ENCODE measurements at places on chromosomes 6 and 20.

DNA sequence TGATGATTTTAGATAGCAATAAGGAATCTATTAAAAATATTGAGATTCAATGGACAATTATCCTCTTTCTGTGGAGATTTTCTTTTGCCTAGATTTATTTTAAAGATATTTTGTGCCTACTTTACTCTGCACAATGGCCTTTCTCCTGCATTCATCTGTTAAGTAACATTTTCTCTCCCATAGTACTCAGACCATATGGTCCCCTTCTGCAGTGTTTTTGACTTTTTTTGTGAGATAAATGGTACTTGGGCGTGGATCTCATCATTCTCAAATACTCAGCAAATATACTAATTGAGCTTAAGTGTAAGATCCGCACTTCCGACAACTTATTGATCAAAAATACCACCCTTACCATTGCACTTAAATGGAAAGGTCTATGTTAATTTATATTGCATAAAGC is 55.8 kb downstream of the PHACTR1 start:
- DNase-seq, result no peak

DNA sequence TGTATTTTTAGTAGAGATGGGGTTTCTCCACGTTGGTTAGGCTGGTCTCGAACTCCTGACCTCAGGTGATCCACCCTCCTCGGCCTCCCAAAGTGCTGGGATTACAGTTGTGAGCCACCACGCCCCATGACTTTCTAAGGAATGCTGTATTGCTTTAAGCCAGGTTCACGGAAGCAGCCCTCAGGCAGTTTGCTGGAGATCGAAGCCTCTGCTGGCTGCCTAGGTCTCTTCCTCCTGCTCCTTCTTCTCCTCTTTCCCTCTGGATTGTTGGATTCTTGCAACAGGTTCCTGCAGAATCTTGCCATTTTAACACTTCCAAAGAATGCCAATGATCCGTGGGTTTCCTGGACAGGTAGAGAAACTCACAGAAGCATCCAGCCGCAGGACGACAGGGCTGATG is 29.3 kb upstream of the B4GALT5 start:
- no peak for DNase-seq

DNA sequence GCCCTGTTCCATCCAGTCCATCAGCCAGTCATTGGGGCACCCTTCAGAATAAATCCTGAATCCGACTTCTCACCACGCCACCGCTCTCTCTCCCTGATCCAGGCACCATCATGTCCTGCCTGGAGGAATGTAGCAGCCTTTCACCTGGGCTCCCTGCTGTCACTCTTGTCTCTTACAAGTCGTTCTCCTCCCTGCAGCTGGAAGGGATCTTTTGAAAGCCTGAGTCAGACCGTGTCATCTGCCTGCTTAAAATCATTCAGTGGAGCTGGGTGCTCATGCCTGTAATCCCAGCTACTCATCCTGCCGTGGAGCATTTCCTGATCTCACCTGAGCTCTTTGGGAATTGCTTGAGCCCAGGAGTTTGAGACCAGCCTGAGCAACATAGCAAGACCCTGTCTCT is 19.2 kb upstream of the KCNG1 start:
- no peak for DNase-seq

DNA sequence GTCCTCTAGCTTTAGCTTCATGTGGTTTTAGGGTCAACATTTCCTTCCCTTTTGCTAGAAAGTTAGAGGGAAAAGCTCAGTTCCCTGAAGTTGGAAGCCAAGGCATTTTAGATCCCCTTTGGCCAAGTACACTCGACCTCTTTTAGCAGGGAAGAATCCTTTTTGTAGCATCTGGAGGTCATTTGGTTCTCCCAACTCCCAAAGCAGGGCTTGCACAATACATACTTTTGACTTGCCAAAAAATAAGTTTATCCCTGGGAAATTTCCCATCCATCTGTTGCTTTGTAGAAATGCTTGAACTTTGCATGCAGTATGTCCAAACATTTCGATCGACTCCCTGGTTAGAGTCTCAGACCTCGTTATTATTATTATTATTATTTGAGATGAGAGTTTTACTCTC is 4.6 kb upstream of the EDEM2 start:
- DNase-seq, result no peak

DNA sequence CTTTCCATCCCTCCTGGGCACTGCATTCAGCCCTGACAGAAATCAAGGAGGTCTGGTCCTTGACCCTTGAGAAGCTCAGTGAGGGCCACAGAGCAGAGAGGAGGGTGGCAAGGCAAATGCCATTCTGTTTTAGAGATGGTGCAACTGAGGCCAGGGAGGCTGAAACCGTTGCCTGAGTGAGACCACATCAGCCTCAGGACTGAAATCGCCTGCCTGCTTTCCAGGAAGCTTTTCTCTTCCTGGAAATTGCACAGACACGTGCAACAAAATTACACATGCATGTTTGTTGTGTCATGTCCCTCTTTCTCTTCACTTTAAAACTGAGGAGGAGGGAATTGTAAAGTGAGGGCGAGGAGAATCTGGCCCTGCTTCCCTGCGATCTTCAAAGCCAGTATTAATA is 113.7 kb upstream of the PDE10A start:
- no peak for DNase-seq

DNA sequence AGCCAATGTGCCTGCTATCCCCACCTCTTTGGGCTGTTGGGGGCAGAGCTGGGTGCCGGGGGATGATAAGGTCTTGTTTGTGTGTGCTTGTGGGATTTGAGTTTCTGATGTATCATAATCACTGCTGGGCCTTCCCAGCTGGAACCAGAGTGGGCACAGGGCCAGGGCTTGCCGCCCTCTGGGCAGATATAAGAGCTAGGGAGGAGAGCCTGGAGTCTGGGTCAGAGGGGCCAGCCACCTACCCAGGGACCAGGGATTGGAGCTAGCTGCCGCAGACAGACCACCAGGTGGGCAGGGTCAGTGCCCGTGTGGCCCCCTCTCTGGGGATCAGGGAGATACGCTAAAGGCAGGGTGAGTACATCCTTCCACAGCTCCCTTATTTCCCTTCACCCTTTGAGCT is 3.1 kb upstream of the TLDC2 start:
- DNase-seq, result no peak

DNA sequence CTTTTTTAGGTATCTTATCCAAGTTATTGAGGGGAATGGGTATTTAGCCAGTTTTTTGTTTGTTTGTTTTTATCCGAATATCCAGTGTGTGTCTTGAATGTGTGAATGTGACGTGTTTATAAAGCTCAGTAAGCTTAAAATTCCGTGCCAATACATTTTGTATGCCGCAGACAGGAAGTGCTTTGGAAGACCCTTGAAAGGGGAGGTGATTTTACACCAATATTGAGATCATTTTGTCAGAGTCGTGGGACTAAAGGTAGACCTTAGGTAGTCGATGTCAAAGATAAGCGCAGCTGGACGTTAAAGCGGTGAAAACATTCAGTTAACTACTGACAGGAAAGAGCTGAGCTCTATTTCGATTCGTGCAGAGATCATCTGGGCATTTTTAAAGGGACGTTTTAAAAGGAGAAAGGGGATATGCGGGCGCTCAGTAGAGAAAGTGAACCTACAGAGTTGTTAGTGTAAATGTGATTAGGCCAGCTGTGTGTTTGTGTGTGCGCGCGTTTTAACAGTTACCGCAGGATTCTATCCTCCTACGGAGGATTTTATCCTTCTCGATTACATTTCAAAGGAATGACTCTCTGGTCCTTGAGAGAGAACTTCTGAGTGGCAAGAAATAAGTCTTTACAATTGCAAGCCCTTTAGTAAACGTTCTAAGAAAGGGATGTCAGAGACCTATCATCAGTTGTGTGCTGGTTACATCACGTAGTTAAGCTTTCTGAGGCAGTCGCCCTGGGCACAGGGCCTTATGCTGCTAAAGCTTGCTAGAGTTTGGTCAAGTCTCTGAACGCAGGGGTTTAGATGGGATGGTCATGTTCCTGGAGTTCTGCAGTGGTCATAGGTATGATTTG is 625 bp upstream of the ECHDC1 start:
- DNase-seq, result no peak

- no peak for DNase-seq
These were observed 44.7 kb downstream of the VAPB start for GRCh38 chr20:58433759-58434158.

DNA sequence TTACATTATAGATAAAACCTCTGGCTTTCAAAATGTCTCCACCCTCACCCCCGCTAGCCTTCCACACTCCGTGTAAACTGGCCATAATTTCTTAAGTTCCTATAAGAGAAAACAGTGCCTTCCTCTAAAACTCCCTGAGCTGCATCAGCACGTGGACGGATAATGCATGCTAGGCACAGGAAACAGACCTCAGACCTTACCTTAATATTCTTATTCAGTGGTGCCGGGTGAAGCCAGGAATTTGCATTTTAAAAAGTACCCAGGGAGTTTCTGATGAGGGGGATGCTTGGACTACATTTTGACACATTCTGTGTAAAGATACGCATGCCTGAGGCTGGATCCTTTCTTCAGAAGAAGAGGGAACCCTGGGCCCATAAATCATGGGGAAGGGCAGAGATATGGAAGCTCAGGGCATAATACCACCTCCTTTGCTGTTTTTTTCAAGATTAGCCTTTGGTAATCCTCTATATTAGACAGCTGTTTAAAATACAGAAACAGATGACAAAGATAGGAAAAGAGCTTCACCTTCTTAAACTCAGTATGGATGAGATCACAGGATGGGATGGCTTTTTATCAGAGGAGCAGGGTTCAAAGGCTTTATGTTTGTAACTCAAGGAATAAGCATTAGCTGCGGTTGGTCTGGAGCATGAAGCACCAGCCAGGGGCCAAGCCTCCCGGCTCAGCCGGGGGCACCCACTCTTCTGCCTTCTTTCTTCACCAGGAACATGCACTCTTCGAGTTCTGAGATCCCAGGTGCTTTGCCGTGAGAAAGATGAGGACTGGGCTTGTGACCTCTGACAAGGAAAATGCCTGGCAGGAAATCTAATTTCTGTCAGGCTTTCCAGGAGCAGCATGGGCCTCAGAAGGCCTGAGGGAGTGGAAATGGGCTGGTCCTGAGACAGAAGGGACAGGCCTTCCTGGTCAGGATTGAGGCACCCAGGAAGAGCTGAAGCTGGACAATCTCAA is 218.1 kb upstream of the SOX4 start:
- DNase-seq, result no peak

GRCh38 chr6:151093706-151094105 is 146.1 kb upstream of the AKAP12 start:
- DNase-seq, result no peak

DNA sequence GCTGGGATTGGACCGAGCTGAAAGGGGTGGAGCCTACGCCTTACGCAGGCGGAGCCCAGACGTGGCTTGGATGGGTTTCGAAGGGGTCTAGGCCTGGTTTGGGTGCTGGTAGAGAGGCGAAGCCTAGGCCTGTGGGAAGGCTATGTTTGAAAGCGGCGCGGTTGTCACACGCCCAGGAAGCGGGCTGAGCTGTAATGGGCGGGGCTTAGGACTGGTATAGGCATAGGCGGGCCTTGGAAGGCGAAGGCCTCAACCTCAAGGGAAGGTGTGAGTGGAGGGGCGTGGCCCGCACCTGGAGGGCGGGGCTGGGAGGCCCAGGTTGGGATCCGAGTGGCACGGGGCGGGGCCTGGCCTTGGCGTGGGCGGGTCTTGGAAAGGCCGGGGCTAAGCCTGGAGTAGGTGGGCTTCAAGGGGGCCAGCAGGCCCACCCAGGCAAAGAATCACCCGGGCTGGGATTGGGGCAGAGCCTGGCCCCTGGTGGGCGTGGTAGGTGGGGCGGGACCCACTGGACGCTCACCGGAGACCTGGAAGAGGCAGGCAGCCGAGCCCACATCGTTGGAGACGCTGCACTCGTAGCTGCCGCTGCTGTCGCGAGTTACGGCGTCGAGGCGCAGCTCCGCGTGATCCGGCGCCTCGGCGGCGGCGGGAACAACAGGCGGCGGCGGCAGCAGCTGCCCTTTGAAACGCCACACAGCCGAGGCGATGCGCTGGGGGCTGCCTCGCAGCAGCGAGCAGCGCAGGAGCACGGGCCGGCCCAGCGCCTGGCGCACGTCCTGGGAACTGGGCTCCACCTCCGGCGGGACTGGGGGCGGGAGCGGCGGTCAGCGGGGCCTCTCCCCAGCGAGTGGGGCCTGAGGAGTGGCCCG is 49.0 kb downstream of the MDGA1 start:
- DNase-seq, result peak; percentile 18

DNA sequence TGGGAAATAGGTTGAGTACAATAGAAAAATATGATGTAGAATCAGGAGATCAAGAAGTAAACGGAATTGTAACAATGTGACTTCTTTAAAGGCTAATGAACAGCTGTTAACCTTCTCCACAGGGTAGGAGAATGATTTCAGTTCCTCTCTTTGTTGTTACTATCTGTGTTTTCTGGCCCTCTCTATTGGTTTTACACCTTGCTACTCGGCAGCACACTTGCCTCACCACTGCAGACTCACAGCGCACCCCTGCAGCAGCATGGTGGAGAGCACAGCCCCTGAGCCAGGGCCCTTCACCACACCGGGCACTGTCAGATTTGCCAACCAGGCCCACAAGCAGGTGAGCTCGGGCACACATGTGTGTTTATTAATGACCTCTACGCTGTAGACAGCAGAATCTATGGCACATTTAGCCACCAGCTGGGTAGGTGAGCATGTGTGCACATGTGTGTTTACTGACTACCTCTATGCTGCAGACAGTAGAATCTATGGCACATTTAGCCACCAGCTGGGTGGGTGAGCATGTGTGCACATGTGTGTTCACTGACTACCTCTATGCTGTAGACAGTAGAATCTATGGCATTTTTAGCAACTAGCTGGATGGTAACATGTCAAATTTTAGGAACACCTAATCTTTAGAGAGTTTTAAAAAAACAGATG is 16.8 kb downstream of the SFT2D1 start:
- DNase-seq, result no peak

- no peak for DNase-seq
These were observed 191.4 kb downstream of the CENPW start for GRCh38 chr6:126531286-126531685.

- DNase-seq, result no peak
These were observed 9.5 kb upstream of the SUPT3H start for GRCh38 chr6:45387236-45387635.

- no peak for DNase-seq
These were observed 107.1 kb downstream of the TMEM170B start for GRCh38 chr6:11644601-11645000.

- no peak for DNase-seq
These were observed 163.9 kb upstream of the CITED2 start for GRCh38 chr6:139538366-139538765.

- no peak for DNase-seq
These were observed 500.8 kb downstream of the ADGRB3 start for GRCh38 chr6:69135927-69136326.

- DNase-seq, result no peak
These were observed 2.3 kb upstream of the SERPINB1 start for GRCh38 chr6:2844008-2844407.

- no peak for DNase-seq
These were observed 19.7 kb downstream of the BCAS4 start for GRCh38 chr20:50814438-50815161.
